ENCODE measurements at places on chromosomes 2 and 18.
A peak's percentile ranks its signal among the peaks of the same experiment; 100 is the strongest.

GRCh38 chr2:221494556-221494955 lies 77.5 kb downstream of the EPHA4 start:
- DNase-seq, result peak; percentile 43

DNA sequence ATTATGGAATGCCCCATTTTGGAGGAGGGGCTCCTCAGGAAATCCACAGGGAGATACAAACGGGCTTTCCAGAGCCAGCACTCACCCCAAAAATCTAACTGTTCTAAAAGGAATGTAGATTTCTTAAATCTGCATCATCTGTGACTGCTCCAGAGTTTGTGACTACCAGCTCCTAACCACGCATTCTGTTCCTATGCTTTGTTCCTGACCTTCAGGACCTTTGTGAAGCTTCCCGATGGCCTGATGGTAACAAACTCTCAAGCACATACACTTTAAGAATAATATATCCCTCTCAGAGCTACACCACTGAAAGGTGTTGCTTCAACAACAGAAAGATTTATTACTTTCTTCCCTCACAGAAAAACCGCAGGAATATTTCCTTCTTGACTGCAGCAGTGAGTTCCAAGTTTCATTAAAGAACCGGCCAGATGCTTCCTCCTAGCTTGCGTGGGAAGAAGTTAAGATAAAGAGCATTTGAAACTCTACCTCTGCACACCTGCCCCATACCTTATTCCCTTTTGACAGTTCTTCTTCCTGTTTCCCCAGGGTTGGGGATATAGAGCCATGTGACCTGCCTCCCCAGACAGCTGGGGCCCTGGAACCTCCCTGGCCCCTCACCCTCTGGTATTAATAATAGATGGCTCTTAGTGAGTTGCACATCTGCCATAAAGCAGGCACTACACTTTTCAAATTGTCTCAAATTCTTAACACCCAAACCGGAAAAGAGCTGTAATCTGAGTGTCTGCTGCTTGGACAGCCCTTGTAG lies 40.2 kb upstream of the EML4 start:
- no peak for DNase-seq

- peak; percentile 45 for DNase-seq
These were observed 3.5 kb upstream of the BCL2 start for GRCh38 chr18:63322908-63323634.

DNA sequence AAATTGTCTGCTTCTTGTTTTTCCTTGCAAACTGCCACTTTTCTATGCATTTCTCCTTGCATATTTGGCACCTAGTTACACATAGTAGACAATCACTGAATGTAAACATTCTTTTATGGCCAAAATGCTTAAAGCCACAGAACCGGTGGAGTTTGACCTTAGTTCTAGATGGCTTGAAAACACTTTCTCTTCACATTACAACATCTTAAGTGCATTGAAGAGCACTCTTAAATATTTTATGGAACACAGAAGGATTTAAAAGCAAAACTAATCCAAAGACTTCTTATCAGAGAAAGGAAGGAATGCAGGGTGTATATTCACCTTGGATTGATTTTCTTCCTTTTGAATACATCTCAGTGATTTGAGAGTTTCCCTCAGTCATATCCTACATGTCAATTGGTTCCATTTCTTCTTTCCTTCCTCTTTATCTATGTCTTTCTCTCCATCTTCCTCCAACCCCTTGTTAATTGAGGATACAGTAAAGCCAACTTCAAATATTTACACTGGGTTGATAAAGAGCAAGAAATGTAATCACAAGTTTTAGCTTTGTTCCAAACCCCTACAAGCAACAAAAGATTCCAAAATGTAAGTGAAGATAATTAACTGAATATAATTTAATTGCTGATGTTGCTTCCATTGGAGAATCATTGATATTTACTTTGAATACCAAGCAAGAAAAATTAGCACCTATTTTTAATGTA lies 548.0 kb downstream of the CNTNAP5 start:
- DNase-seq, result no peak

GRCh38 chr2:170929686-170930050 lies 615 bp downstream of the GORASP2 start:
- DNase-seq, result peak; percentile 61

DNA sequence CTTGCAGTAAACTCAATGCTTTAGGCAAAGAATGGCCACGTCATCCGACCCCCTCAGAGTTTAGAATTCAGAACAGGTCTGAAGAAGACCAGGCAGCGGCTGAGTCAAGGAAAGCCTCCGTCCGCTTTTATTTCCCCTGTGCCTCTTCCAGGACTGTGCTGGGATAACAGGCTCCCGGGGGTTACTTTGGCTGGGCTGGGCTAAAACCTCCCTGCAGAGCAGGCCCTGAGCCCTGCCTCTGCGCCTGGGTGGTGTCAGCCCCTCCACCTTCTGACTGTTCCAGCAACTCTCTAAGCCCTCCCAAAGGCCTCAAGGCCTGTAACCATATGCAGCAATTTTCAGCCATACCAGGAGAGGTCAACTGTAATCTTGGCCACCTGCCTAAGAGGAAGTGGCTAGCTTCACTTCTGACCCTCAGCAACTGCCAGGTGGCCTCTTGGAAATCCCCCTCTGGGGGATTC lies 166.5 kb downstream of the RPIA start:
- no peak for DNase-seq

GRCh38 chr2:234650911-234651310 lies 154.0 kb upstream of the ARL4C start:
- DNase-seq, result no peak

Measured in left cardiac atrium (tissue), 4 donors.